Stimulated activated CD4-positive, alpha-beta T cell treated with anti-CD3 and anti-CD28 coated beads, Interleukin-2, amount 100 ng/mL, for 24 hours (primary cell): ENCODE measurements at places on chromosomes 2 and 18.

- no peak for DNase-seq
These were observed at the start of gene GRB14 for GRCh38 chr2:164620873-164621763. GRB14 (minus strand) TSS chr2:164621482; CDS start chr2:164621309, 173 bp downstream.

DNA sequence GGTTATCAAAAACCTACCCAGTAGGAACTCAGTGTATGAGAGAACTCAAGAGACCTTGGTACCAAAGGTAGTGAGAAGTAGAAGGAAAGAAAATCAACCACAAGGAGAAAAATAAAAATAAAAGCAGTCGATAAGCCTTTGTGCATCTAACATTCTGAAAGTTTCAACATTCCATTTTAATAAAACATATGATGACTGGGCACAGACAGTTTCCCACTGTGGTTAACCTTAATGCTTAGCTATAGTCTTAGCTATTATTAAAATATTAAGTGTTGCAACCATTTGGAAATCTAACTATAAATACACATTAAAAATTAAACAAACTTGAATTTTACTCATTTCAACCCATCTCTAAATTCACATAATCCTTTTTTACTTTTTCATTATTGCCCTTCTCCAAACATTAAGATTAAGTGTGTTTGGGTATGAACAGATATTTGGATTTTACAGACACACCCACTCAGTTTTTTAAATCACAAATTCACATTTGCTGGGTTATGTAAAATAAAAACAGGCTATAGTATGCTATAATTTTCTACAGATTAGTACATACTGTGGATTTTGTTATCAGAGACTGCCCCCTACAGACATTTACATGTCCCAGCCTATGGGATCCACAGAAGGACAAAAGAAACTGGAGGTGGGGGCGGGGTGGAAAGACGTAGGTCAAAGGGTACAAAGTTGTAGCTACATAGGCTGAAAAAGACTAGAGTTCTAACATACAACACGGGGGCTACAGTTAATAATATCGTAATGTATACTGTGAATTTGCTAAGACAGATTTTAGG is 32.8 kb downstream of the SRBD1 start:
- DNase-seq = no peak

GRCh38 chr2:34552337-34552736 is 953.2 kb upstream of the FAM98A start:
- DNase-seq = no peak

DNA sequence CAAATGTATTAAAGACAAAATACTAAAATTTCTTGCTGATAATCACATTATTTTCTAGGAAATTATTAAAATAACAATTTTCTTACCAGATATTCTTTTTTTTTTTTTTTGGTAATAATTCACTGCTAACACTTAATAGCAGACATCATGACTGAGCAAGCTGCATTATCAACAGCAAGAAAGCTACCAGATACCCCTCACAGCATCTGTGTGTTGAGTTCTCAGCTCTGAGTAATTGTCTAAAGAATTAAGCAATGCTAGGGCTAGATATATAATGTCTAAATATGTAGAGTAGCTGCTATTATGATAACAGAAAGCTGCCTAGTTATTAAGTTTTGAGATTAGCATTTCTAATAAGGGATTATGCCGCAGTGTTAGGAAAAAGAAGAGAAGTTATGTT is 754.3 kb upstream of the PKDCC start:
- DNase-seq = no peak

- no peak for DNase-seq
These were observed 57.3 kb downstream of the GULP1 start for GRCh38 chr2:188349019-188349418.

- no peak for DNase-seq
These were observed 362.6 kb upstream of the SMIM21 start for GRCh38 chr18:75790111-75790510.

GRCh38 chr2:11876889-11877288 is 130.5 kb downstream of the LPIN1 start:
- no peak for DNase-seq

GRCh38 chr18:74715306-74715705 is 117.6 kb downstream of the ZNF407 start:
- no peak for DNase-seq

DNA sequence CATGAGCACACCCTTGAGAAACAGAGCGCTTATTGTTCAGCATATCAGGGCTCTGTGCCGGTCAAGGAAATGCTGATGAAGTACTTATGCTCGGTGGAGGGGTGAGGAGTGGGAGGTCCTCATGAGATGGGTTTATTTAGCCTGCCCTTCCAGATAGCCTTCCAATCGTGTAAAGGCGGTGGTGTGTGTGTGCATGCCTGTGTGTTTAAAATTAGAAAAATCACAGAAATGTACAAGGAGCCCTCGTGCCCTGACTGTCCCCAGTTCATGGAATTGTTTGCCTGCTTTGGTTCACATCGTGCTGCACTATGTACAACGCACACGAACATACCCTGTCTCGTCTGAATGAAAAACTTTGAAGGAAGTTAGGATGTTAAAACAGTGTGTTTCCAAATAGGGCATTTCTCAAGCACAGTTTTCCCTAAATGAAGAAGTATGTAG is 158.6 kb downstream of the AQP4 start:
- DNase-seq = no peak

- DNase-seq = no peak
These were observed 108.4 kb upstream of the ITGB6 start for GRCh38 chr2:160308476-160308875.

- no peak for DNase-seq
These were observed 373 bp upstream of the MTHFD2 start for GRCh38 chr2:74198023-74198460.

- DNase-seq = no peak
These were observed 36.8 kb downstream of the NFATC1 start for GRCh38 chr18:79432376-79433120.

DNA sequence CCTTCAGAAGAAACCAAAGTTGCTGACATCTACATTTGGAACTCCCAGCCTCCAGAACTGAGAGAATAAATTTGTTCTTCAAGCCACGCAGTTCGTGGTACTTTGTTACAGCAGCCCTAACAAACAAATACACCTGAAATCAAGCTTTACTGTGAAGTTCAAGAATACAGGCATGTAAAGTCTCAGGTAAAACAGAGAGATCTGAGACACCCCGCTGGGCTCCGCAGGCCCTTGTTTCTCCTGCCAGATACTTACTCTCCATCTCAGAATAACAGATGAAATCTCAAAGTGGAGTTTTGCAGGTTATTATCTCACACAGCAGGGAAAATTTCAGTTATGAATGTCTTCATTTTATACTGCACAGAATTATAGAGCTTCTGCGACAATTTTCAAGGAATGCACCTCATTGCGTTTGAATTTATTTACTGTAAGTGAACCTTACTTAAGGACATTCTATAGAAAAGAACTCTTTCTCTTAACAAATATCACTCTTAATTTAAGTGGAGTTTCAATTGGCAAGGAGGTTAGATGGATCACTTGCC is 492.4 kb upstream of the LRATD1 start:
- no peak for DNase-seq

GRCh38 chr2:158095912-158096311 is 5.8 kb upstream of the UPP2 start:
- DNase-seq = no peak

DNA sequence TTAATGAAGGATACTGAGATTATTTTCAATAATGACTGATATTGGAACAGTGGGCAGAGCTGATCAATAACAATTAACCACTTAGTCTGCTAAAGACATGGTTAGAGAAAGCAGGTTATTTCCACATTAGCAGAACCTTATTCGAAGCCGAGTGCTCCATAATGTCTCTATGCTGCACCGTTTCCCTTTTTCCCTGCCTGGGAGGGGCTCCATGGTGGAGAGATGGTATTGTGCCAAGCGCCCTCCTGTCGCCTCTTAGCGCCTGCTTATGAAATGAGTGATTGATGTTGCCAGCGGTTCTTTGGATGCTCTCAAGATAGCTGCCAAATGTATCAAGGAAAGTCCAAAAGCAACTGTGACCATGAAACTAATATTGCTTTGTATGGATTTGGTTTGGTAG is 34.6 kb upstream of the INSIG2 start:
- no peak for DNase-seq

GRCh38 chr2:236568068-236568921 is 1.3 kb upstream of the ACKR3 start:
- peak; percentile 51 for DNase-seq

DNA sequence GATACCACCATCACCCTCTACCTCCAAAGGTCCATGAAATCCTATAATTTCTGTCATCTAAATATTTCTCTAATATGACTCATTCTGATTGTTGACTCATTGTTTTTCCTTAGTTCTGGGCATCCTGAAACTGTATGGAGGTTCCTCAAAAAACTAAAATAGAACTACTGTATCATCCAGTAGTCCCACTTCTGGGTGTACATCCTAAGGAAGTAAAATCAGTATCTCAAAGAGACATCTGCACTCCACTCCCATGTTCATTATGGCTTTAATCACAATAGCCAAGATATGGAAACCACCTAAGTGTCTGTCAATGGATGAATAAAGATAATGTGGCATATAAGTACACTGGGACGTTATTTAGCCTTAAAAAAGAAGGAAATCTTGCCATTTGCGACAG is 125.8 kb upstream of the MYO3B start:
- DNase-seq = no peak

GRCh38 chr2:236483102-236483501 is 86.5 kb upstream of the ACKR3 start:
- no peak for DNase-seq

- no peak for DNase-seq
These were observed 121.9 kb downstream of the HDAC4 start for GRCh38 chr2:239278941-239279365.

DNA sequence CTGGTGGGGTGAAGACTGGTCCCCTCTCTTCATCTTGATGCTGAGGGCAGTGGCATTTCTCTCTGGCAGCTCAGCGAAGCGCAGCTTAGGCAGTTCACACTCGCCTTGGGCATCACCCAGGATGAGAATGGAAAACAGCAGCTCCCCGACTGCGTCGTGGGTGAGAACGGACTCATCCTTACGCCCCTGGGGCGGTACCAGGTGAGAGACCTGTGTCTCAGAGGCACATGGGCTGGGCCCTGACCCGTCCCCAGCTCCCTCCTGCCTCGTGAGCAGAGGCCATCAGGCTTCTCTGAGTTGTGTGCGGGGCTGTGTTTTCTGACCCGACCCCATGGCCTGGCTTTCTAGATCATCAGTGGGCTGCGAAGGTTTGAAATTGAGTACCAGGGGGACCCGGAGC is 8.2 kb upstream of the CCDC74A start:
- DNase-seq = no peak

DNA sequence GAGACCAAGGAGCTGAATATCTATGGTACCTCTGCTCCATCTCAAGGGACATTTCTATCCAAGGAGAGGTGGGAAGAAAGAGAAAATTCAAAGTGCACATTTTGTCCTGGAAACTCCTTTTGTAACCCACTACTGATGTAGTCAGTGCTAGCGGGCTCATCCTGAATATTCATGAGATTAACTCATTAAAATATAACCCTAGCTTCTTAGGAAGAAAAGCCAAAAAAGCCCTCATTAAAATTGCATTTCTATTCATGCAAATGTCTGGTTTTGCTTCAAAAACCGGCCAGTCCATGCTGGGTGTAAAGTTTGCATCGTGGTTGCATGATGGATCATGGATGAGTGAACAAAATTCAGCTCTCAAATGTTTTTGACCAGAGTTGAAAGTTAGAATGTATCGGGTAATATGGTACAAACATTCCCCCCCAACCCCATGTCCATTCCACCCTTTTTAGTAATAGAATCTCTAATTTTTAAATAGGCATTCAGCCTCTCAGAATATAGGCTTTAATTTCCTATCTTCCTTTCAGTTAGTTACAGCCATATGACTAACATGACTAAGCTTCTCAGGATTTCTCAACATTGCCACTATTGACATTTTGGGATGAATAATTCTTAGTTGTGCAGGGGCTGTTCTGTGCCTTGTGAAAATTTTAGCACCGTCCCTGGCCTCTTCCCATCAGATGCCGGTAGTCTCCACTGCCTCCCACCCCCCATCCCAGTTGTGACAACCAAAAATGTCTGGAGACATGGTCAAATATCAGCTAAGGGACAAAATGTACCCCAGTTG is 104.2 kb upstream of the RND3 start:
- no peak for DNase-seq

- no peak for DNase-seq
These were observed 18.3 kb downstream of the ERBB4 start for GRCh38 chr2:212520340-212520739.

DNA sequence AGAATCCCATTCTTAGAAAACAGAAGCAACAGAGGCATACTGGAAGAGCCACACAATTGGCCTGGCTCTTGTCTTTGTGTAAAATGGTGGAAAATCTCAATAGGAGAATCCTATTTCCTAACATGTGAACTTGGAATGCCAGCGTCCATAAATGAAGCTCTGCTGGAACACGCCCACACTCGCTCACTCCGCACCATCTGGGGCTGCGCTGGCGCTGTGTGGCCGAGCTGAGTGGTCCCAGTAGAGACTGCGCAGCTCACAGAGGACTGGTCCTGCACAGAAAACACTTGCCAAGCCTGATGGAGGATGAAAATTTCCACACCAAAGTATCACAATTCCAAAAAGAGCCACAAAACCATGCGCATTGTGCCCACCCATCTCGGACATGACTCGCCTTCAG is 56.2 kb downstream of the PXDN start:
- DNase-seq = no peak

DNA sequence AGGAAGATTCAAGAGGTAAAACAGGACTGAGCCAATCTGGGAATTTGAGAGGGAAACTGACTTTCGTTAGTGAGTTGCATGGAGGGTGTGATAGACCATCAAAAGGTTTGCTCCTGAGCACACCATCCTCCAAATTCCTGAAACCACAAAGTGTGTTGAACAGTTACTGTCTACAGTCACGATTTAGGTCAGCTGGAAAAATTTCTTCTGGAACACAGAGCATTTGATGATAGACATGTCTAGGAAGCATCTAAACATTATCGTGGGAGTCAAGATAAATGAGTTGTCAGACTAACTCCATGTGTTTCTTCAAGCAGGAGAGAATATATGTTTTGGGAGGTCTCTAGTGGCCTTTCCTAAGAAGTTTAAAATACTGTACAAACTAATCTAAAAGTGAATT is 449.4 kb upstream of the SLC14A2 start:
- no peak for DNase-seq

- DNase-seq = no peak
These were observed 493.7 kb upstream of the HS6ST1 start for GRCh38 chr2:128812183-128812940.

DNA sequence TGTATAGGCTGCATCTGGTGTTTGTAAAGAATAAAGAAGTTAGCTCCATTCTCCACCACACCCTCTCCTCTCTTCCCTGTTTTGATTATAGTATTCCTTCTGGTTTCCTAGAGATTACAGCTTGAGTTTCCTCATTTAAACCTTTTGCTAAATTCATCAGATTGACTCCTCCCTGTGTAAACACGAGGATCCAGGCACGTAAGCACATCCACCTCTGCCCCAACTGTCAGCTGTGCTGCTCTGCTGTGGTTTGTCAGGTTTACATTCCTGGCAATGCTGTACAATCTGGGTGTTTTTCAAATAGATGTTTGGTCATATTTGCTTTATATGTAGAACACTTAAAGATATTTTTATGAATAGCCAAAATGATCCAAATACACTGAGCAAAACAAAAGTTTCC is 302.8 kb downstream of the PTGR3 start:
- no peak for DNase-seq

GRCh38 chr2:72864500-72864899 is 22.7 kb upstream of the SPR start:
- peak; percentile 34 for DNase-seq
